ENCODE measurements at places on chromosomes 6 and 20.
A peak's percentile ranks its signal among the peaks of the same experiment; 100 is the strongest.

DNA sequence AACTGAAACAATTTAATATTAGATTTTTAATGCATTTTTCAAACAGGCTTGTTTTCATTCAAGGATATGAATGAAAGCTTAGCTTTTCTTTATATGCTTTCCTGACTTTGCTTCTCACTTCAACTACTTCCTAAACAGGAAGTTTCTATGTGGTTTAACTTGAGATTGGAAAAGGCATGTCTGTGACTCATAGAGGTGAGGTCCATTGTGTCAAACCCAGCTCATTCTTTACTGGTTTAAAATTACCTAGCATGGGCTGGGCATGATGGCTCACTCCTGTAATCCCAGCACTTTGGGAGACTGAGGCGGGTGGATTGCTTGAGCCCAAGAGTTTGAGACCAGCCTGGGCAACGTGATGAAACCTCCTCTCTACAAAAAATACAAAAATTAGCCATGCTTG, 34.4 kb downstream of the EFHC1 start:
- DNase-seq: peak; percentile 21

GRCh38 chr6:5809450-5809849, 197.3 kb downstream of the NRN1 start:
- no peak for DNase-seq

GRCh38 chr6:27593861-27594260, 121.0 kb upstream of the ZNF184 start:
- DNase-seq: no peak

GRCh38 chr6:44221291-44221960, 2.0 kb upstream of the SLC29A1 start:
- peak; percentile 77 for DNase-seq

GRCh38 chr6:82246802-82247504, 591 bp downstream of the IBTK start:
- peak; percentile 44 for DNase-seq

DNA sequence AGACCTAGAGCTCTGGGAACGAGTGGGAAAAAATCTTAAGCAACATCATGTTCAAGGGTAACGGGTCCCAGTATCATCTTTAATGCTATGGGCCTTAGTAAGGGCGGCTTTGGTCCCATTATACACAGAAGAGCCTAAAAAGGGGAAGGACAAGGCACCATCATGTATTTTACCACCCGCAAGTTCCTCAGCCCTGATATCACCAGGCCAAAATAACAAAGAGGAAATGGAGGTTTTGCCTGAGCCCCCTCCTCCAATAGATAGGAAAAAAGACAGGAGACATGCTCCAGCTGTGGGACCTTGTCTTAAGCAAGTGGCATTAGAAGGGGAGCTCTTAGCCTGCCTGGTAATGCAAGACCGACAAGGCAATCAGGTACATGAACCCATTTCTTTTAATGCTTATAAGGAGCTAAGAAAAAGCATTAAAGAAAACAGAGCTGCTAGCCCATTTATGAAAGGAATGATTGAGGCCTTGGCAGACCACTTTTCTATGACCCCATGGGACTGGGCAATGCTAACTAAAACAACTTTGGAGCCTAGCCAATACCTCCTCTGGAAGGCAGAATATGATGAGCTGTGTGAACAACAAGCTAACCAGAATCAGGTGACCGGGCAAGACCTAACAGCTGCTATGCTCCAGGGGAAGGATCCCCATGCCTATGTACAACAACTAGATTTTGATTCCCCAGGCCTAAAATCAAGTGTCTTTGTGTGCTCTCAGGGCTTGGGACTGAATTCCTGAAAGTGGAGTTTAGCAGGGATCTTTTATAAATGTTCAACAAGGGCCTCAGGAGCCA, 23.2 kb downstream of the HLA-DPA1 start:
- DNase-seq: no peak

DNA sequence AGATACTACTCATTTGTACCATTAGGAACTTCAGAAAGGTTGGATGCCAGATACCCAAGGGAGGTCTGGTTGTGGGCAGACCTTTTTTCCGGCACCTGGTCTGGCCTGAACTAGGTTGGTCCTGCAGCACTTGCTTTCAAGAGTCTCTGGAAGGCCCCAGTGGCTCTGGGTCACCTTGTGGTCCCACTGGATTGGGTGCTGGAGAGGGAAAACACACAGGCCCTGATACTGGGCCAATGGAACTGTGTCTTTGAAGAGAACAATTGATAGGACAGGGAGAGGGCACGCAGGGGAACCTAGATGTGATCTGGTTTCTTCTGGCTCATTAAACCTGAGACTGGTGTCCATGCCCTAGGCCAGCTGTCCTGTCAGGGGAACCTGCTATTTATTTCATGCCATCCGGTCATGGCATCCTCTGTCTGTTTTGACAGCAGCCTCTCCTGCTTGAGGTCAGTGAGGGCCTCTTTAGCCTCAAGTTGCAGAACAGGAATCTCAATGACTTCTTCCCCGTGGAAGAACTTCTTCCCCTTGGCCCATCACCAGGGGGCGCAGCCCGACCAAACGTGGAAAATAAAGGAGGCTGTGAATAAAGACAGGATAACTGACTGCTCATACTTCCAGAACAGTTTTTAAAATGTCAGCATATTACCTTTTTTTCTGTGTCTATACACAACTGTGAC, 25.0 kb downstream of the TAF8 start:
- DNase-seq: peak; percentile 65

DNA sequence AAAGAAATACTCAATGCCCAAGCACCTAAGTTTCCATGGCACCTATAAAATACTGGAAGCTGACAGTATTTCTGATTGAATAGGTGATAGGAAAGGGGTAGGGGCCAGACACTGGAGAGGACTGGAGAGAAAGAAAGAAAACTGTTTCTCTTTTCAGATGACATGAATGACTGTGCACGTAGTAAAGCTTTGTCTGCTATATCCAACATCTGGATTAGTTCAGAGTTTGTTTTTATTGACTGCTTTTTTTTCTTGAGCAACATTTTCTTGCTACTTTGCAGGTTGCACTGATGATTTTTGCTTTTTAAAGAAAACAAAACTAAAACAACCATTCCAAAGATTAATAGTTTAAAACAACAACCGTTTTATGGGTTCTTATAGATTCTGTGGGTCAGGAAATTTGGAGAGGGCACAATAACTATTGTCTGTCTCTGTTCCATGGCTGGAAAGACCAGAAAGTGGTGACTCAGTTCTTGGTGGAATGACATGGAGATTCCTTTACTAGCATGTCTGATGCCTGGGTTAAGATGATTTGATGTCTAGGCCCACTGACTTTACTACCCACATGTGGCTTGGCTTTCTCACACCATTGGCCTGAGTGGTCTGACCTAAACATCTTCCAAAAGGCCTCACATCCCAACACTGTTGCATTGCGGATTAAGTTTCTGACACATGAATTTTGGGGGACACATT, 12.2 kb upstream of the LRP11 start:
- DNase-seq: no peak

GRCh38 chr20:12053353-12053752, 135.7 kb downstream of the BTBD3 start:
- peak; percentile 64 for DNase-seq

DNA sequence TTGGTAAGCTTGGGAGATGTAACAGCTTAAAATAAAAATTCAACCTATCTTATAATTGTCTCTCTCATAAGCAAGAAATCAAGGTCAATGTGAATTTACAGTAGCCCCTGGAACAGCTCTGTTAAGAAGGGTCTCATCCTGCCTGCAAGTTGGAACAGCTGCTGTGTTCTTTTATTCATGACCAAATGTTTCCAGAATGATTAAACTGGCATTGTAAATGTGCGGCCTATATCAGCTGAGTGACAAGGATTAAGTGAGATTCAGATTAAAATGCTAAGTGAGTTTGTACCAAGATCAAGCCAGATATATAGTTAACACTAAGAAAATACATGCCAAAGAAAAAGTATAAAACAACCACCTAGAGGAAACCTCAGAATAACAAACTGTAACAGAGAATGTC, 45.3 kb upstream of the NRSN1 start:
- DNase-seq: no peak

GRCh38 chr20:45300961-45301360, 5.7 kb upstream of the RBPJL start:
- peak; percentile 29 for DNase-seq

GRCh38 chr6:24931718-24932691, 3.8 kb downstream of the RIPOR2 start:
- peak; percentile 84 for DNase-seq

DNA sequence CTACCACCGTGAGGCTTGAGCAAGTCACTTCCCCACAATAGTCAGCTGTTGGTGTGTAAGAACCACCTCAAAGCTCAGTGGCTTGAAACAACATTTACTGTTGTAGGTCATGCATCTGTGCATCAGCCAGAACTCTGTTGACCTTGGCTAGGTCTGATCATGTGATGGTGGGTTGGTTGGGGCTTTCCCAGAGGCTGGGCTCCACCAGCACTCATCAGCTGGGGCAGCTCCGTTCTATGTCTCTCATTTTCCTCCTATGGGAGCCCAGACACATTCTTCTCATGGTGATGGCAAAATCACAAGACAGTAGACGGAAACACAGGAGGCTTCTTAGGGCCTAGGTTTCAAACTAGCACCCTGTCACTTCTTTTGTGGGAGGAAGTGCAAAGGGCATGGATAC, 42.8 kb upstream of the PSMF1 start:
- no peak for DNase-seq

DNA sequence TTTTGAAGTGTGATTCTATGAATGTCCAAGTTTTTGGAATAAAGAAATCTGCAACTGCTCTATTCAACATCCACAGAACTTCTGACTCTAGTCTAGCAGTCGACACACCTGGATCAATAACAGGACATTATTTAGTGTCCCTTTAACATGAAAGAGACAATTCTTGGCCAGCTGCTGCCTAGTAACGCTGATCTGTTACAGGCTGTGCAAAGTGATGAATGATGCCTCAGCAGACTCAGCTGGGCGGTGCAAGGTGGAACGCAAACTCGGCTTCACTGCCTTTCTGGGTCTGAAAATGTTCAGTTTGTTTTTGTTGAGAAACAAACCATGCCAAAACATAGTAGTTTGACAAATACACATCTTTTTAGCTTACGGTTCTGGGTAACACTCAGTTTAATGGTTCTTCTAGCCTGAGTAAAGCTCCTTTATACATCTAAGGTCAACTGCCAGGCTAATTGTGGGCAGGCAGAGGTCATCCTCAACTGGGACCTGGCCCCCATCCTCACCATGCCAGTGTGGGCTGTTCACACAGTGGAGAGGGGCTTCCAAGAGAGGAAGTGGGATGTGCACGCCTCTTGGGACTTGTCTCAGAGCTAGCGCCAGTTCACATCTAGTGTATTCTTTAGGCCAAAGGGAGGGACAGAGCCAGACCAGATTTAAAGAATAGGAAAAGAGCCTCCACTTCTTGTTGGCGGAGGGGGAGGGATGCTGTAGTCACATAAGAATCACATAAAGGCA, 879.7 kb downstream of the QKI start:
- no peak for DNase-seq

Measured in amniotic epithelial cell (primary cell).